ENCODE measurements at places on chromosomes 2 and 18.

DNA sequence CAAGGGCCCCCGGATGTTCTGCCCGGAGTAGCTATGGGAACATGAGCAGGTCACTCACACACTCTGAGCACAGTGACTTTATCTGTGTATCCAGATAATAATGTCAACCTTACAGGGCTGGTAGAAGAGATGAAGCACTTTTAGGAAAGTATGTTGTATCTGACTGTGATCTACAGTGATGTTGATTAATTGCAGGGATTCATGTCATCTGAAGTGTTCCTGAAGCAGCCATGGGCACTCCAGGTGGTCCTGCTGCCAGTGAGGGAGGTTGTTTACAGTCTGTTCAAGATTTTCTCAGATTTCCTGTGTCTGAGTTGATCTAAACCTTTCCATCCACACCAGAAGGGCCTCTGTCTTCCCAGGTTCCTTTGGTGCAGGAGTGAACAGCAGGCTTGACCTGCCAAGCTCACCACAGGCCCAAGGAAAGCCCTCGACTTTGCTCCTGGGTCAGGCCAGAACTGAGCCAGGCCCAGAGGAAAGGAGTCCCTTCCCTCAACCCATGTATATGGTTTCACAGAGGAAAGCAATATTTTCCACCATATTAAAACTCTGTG, 28.0 kb downstream of the KIAA2012 start:
- DNase-seq: no peak

DNA sequence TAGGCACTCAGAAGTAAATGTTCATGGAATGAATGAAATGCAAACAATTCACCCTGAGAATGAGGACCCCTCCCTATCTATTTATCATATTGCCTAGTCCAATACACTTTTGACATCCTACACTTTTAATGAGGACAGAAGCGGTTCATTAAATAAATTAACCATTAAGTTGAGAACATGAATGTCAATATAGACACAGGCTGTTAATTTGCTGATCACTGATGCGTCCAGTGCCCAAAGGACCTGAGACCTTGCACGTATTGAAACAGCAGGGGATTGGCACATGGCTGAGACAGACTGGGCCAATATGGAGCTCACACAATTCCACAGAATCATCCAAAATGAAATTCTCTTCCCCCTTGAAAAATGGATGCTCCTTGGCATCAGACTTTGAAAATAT, 430.0 kb downstream of the SLC4A3 start:
- no peak for DNase-seq

DNA sequence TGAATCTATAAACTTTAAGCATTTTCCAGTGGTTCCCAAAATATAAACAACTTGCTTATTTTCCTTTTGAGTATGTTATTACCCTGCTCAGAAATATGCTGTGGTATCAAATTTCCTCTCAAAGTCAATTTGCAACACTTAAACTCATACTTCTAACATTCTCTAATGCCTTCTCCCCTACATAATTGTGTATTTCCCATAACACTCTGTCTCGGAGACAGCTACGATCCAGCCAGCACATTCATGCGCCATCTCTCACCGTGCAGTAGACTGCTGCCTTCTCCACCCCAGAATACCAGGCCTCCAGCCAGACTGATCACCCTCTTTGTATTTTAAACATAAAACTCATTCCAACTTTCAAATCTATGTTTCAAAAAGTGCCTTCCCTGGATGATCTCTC, 41.8 kb downstream of the TIMM21 start:
- DNase-seq: no peak

GRCh38 chr2:230473378-230473777, 57.4 kb downstream of the SP100 start:
- DNase-seq: no peak

DNA sequence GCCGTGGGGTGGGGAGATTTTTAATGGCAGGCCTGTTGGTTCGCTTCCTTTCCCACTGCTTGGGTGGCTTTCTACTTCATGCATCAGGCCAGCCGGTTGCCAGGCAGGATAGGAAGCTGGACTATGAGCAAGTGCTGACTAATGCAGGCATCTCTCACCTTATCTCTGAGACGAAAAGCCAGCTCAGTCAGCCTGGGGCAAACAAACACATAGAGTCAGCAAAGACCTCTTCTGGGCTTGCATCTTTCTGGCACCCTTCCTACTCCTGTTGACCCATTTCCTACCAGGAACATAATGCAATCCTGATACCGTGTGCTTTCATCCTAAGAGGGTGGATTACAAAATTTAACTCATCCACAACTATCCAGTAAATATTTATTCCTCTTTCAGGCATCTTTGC, 416.6 kb upstream of the MEX3C start:
- no peak for DNase-seq

- no peak for DNase-seq
Observed at GRCh38 chr2:215553946-215554345, 118.1 kb upstream of the FN1 start.

- DNase-seq: no peak
Observed at GRCh38 chr2:220946552-220946951, 625.6 kb downstream of the EPHA4 start.

DNA sequence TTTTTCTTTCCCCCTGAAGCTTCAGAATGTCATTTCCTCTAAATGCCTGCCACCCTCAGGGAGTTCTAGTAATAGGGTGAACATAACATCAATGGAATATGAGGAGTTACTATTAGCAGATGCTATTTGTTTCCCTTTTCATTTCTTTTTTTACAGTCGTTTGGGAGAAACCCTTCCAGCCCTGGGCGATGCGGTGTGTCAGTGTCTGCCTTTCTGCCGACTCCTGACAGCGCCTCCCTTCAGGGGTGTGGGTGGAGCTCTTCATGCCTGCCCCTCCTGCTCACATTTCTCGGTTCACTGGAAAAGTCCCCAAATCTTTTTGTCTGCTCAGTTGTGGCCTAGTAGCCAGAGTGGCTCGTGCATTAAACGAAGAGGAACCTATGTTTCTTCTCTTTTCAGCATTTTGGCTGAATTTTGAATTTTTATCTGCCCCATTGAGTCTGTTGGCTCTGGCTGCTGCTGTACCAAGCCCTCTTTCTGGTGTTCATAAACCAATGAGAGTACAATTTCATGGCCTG, 72.3 kb downstream of the FMNL2 start:
- DNase-seq: no peak

- no peak for DNase-seq
Observed at GRCh38 chr2:196535742-196536141, 103.8 kb upstream of the CCDC150 start.

DNA sequence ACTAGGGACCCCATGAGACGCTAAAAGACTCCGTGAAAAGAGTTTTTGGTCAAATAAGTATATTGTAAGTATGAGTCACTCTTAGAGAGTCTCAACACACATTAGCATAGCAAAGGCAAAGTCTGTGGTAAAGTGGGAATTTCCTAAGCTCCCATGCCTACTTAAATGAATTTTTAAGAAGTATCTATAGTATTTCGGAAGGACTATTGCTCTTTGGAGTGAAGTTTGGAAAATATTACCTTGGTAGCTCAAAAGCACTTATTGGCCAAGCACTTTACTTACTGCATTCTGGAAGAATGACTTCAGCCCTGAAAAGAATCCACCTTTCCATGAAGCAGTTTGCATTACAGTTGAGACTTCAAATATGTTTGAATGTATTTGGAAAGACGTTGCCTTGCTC, 57.1 kb downstream of the CAVIN2 start:
- DNase-seq: no peak

DNA sequence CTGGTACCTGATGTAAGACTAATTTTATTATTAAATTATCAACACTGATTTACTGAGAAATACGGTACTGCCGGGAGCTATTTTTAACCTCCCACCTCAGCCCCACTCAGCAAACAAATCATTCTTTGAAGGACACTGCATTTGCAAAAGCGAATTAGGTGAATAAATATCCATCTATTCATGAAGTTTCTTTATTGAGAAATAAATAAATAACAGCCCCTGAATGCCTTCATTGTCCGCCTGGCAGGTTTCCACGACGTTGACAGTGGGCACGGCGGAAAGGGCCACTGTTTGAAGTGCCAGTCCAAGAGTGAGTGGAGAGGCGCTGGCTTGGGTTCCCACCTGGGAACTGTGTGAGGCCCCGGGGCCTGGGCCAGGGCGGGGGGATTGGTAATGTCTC, 15.7 kb downstream of the C1QL2 start:
- no peak for DNase-seq

DNA sequence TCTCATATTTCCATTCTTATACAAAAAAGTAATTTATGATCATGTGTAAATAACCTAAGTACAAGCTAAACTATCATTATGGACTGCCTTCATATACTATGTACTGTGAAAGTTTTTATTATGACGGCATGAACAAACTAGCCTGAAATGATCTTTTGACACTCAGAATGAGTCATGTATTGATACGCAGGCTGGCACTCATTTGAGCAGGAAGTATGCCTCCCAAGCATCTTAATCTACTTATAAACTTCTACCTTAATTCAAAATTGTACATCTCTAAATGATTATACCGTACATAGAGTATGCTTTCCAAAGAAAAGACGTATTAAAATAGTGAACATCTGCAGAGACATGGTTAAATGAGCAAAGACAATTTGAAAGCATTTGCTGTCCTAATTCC, 207.1 kb upstream of the SPOPL start:
- no peak for DNase-seq

DNA sequence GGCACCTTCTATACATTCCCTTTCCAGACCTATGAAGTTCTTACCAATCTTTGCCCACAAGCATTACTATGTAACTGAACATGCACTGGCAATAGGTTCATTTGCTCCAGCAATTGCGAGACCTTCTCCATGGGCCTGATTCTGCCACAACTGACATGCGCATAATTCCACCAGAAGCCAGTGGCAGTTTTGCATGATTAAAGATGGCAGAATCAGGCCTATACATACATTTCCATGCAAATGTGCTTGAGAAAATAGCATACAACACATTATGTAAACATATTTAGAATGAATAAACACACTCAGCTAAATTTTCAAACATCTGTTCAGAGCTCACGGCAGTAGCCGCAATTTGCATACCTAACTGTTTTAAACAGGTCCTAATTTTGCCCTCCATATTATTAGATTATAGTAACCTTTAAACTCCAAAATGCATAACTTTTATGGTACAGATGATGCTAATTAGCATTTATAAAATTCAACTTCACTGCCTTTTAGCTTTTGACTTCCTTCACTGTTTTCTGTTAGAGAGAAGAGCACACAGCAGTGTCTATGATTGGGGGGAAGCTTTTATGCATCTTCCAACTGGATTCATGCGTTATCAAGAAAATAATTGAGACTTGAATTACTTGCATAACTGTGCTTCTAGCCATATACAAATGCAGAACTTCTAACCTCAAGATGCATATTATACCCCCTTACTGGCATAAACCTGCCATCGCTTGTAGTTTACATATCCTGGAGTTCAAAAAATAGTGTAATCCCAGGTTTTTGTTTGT, 155.3 kb upstream of the CDH19 start:
- DNase-seq: no peak

DNA sequence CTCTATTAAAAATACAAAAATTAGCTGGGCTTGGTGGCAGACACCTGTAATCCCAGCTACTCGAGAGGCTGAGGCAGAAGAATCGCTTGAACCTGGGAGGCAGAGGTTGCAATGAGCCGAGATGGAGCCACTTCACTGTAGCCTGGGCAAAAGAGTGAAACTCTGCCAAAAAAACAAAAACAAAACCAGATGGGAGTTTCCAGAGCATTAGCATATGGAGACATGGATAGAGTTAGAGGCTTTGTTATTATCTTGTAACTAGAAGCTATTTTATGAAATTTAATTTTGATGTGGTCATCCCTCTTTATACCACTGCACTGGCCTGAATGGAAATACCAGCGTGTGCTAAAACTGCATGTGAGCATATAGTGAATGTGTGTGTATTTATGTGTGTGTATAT, 58.9 kb downstream of the TRAPPC8 start:
- no peak for DNase-seq

DNA sequence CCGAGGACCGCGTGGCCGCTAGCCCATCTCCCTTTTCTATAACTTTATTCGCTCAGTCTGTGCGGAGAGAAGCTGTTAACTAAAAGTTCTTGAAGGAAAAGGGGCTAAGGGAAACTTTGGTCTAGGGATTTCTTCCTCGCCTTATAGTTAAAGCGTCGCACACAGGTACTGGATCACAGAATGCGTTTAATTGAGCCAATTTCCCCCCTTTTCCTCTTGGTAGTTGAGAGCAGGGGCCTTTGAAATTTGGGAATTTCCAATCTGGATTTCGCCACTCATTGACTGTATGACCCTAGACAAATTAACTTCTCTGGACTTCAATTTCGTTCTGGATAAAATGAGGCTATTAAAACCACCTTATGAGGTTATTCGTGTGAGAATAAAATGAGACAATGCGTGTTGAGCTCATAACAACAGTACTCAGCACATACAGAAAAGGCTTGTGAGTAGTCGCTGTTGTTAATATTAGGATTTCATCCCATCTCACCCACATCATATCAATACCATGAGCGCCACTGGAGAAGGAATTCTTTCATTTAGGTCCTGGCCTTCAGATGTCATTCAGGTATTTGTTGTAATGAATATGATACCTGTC, 763 bp upstream of the OLA1 start:
- DNase-seq: no peak

DNA sequence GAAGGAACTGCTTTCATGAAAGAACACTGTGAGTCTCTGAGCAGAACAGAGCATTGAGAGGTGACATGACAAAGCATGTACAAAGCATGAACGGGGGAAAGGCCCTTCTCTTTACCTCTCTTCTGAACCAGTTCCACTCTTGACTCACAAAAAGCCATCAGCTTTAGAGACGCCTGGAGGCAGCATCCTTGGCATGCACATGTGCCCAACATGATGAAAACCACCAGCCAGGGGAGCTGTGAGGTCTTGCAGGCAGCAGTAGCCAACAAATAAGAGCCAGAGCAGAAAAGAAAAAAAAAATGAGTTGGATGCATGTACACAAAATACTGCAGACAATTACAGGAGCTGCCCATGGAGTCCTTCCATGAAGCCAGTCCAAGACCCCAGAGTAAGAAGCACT, 95.5 kb upstream of the AGAP1 start:
- no peak for DNase-seq

DNA sequence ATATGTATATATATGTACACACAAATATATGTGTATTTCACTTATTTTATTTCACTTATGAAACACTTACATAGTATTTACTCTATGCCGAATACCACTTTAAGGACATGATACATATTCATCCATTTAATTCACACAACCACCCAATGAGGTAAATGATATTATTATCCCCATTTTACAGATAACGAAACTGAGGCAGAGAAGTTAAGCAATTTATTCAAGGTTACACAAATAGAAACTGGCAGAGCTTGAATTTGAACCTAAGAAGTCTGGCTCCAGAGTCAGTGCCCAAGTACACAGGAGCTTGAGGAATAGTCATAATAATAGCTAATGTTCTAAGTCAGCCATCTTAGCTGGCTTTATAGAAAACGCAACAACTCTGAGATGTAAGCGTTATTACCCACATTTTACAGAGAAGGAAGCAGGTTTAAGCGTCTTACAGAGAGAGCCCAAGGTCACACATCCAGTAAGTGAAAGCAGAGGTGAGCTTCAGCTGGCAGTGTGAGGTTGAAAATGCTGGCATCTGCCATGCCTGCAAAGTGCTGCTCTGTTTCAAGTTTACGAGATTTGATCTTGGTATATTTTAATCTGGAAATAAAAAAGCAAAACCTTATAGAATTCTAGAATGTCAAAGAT, 326.9 kb downstream of the LPIN1 start:
- no peak for DNase-seq

- no peak for DNase-seq
Observed at GRCh38 chr2:98294711-98295110, 51.5 kb upstream of the CNGA3 start.

- DNase-seq: no peak
Observed at GRCh38 chr2:119301413-119301812, 65.2 kb downstream of the C2orf76 start.

GRCh38 chr2:36456227-36457175, 100.9 kb downstream of the CRIM1 start:
- no peak for DNase-seq
